CD4-positive, alpha-beta memory T cell (primary cell): ENCODE measurements at places on chromosomes 4 and X. TPM values are rescaled to one million over a fixed set of nuclear protein-coding genes. Genes with fewer than 3 reads are reported as not detected.

The JAKMIP1 gene
- total RNA-seq = 3.0 TPM

The DYNLT3 gene
- 41.5 TPM for total RNA-seq

DNA sequence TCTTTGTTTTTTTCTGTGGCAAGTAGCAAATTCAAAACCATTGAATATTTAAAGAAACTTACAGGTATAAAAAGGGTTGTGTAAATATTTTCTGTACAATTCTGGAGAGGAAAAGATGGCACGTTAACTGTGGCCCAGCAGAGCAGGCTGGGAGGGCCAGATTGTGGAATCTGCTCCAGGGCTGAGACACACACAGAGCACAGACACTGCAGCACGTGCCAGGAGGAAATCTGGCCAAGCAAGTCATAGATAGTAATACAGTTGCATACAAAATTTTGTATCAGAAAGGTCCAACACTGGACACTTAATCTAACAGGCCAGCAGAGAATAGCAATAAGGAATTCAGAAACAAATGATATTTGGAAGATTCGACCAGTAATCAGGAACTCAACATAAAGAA lies 763.7 kb downstream of the PDHA2 start:
- H3K4me3 ChIP-seq = no peak overlapping the region
- H3K4me1 ChIP-seq = no peaks in the 10 kb centered on the region
- no peak for DNase-seq
- H3K27ac ChIP-seq = no peak overlapping the region

DNA sequence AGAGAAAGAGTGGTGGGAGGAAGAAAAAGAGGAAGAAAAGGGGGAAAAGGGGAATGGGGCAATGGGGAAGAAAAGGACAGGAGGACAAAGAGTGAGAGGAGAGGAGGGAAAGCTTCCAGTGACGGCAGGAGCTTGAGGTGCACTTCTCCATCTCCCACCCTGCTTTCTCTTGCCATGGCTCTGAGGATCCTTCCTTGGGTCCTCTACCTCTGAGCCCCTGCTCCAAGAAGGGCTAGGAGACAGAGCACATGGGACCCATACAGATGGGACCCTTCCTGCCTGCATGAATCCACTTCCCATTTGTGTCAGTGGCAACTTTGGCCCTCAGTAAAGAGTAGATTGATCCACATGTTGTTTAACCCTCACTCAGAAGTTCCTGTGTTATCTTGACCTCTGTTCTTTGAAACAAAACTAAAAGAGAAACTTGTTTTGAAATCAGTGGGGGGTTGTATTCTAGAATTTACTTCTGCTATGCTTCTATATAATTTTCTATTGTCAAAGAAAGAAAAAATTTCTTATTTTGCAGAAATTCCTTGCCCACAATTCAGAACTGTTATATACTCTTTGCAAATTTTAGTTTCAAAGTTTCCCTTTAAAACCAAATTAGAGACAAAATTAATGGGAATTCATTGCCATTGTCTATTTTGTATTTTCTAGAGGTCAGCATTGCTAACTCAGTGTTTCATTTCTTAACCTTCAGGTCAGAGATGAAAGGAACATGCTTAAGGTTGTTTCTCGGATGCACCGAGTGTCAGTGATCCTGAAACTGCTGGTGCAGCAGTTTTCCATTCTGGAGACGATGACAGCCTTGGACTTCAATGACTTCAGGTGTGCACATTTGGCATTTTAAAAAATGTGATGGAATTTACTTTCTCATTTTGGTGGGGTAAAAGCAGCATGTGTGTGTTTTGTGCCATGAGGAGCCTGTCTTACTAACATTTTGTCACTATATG lies 5.0 kb downstream of the TDO2 start:
- no peak for DNase-seq
- no peak overlapping the region for H3K4me3 ChIP-seq

DNA sequence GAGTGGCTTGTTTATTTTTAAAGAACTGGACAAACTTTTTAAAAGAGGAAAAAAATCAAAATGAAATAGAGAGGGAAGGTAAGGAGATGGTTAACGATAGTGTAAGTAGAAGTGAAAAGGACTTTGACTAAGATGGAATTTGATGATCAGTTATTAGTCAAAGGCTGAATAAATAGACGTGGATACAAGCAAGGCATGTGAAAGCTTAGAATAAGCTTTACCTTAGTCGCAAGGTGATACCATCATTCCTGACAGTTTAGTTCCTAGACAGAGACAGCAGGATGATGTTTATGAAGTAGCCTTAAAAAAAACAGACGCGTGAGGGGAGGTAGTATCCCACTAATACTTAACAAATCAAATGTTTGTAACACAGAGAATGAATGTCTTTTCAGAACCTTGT lies 97.3 kb downstream of the PALLD start:
- no peak overlapping the region for H3K4me3 ChIP-seq
- no peaks in the 10 kb centered on the region for H3K4me1 ChIP-seq
- no peaks in the 10 kb centered on the region for H3K36me3 ChIP-seq
- no peaks in the 10 kb centered on the region for H3K27me3 ChIP-seq

DNA sequence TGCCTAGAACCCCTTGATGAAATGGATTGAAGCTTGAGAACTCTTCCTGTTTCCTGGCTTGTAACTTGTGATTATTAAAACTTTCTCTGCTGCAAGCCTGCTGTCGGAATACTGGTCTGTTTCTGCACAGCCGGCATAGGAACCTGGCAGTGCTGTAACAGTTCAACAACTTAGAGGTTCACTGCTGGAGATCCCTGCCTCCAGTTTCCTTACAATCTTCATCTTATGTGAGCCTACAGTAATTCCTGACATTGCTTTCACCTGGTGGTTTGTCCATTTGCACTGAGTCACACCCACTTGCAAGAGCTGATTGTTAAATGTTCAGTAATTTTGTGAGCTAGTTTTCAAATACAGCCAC lies 1.3 kb upstream of the SEPSECS start:
- H3K4me3 ChIP-seq = peak overlapping the region; percentile 62
- peak overlapping the region; percentile 97 for H3K27ac ChIP-seq
- no peaks in the 10 kb centered on the region for H3K27me3 ChIP-seq
- H3K4me1 ChIP-seq = peaks cover 38% of the 10 kb centered on the region
